ENCODE measurements at places on chromosomes 3 and 15.
A peak's percentile ranks its signal among the peaks of the same experiment; 100 is the strongest.

- DNase-seq: no peak
Measured at GRCh38 chr15:60483042-60483441, 4.1 kb upstream of the ICE2 start.

DNA sequence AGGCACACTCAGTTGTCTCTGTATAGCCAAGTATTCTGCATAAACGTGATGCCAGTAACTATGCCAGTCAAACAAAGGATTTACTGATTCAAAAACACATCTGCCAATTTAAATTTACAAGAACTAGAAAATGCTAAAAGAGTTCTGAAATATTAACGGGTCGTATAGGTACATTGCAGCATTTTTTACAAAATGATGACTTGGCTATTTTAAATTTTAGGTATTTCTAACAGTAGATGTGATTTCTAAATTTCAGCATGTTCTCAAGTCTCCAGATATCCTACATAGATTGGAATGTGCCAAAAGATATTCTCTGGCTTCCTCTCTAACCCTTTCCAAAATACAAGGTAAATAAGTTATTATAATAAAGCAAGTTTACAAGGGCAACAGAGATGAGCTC lies 60.3 kb downstream of the MORC1 start:
- DNase-seq: no peak

DNA sequence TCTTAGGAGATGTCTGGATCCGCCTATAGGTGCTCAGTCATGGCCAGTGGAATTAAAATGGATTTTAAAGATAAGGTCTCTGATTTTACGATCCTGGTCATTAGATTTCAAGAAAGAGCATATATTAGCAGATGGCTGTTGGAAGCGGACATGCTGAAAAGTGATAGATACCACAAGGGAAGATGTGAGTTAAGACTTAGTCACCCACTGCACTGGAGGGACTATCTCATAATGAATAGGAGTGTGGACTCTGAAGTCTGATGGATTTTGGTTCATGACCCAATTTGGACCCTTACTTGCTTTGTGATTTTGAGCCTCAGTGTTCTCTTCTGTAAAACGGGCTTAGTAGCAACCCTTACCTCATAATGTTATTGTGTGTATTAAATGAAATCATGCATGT lies 214.7 kb downstream of the CHST2 start:
- no peak for DNase-seq

- DNase-seq: peak; percentile 25
Measured at GRCh38 chr3:9399746-9400145, 2.3 kb downstream of the SETD5 start.

GRCh38 chr3:139523166-139523565 lies 16.4 kb downstream of the RBP1 start:
- DNase-seq: no peak

DNA sequence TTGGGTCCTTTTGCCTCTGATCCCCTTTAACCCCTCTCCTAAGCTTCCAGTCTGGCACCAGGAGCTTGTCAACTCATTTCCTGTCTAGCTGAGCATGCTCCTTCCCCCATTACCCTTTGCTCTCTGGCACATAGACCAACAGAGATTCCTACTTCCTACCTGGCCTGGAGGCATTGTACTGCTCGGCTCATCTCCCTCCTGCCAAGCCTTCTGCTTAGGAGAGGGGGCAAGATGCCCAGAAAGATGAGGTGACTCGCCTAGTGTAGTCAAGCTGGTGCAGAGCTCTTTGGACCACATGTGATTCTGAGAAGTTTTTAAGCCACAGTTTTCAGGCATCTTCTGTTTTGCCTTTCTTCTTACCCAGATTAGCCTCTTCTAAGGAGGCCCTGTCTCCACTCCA lies 95.4 kb downstream of the ZNF621 start:
- DNase-seq: no peak

DNA sequence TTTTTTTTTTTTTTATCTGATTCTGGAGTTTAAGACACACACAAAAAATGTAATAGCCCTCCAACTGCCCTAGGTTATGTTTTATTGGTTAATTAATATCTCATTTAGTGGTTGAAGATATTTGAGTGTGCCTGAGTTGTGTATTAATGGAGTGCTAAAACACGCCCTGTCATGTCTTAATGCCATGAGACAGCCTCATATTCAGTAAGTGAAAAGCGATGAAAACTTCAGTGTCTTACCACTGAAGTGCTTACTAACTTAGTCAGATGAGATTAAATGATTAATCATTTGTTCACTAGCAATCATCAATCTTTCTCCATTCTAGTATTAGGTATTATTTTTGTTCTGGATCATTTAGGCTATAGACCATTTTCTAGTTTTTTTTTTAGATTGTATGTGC lies 544.7 kb upstream of the ROBO2 start:
- no peak for DNase-seq

GRCh38 chr3:78360849-78361248 lies 1321.0 kb downstream of the ROBO2 start:
- no peak for DNase-seq

DNA sequence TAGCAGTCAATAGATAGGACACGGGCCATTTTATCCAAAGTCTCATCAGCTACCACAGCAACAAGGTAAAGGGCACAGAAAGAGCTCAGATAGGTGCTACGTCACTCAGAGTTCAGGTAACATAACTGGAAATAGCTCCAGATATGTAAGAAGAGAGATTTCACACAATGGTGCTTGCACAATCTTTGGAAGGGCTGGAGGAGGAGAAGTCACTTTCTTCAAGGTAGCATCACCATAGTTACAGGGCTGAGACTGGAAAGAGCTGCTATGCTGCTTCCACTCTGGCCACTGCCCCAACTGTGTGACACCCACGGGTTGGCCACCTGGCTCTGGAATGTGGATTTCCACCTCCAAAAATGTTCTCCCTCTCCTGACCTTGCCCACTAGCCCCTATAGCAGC lies 448.8 kb upstream of the THBS1 start:
- DNase-seq: no peak

DNA sequence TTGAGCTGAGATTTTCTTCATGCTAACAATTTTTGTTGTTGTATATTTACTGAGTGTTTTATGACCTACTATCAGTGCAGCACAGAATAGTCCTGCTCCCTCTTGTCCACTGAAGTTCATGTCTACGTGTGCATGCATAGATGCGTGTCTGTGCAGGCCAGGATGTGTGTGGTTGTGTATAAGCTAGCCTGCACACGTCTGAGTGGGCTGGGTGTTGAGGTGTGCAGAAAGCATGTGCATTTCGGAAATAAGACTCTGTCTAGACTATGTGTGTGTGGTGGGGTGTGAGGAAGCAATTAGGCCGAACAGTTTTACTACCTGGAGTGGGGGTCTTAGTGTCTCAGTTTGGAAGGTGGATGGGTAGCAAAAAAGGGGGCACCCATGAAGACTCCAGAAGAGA lies 39.2 kb downstream of the ATP2B2 start:
- DNase-seq: no peak

- no peak for DNase-seq
Measured at GRCh38 chr3:4613366-4613765, 120.2 kb downstream of the ITPR1 start.

- DNase-seq: no peak
Measured at GRCh38 chr3:69683082-69683806, 56.0 kb upstream of the MITF start.

GRCh38 chr15:57671636-57672035 lies 34.9 kb upstream of the POLR2M start:
- no peak for DNase-seq

DNA sequence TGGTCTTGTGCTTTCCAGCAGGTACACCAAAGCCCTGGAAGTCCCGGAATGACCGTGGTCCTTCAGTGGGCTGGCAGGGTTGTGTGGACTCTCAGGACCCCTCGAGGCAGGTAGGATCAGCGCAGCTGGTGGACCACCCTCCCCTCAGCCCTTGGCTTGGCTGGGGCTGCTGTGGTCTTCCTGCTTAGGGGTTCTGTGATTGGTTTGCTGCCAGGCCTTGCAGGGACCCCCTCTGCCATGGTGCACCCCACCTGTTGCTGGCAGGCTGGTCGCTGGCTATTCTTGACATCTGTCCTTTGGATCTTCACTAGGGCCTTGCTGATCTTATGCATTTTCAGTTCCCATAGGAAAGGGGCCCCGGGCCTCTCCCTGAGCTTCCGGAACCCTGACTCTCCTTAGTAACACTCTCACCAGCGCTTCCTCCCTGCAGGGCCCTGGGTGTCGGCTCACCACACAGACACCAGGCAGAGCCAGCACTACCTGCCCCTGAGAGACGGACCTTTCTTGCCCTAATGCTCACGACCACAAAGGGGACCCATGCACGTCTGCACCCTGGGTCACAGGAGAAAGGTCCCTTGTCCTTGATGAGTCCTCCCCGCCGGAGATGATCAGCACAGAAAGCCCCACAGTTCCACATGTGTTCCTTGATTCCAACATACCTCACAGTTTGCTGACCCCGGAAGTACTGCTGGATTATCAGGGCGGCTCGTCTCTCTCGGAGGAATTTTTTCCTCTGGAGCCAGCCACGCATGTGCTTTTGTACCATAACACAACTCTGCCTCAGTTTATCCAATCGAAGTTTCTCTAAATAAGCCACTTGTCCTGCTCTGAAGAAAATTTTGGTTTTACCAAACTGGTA lies 51.7 kb downstream of the MYO5C start:
- DNase-seq: no peak

- DNase-seq: no peak
Measured at GRCh38 chr3:99967796-99968195, 146.5 kb downstream of the FILIP1L start.

DNA sequence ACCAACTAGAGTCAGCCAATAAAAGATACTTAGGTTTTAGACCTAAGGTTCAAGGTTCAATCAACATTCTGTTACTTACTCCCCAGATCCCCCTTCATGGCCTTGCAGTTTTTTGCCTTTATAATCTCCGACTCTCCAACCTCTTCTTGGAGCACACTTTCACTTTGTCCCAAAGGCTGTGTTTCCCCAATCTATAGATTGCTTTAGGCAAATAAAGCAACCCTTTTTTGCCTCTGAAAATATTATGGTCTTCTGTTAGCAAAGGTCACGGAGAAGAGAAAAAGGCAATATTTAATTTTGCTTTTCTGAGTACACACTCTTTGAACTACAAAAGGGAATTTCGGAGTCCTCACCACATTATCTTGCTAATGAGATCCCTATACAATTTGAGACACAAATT lies 268.1 kb downstream of the PLOD2 start:
- no peak for DNase-seq

DNA sequence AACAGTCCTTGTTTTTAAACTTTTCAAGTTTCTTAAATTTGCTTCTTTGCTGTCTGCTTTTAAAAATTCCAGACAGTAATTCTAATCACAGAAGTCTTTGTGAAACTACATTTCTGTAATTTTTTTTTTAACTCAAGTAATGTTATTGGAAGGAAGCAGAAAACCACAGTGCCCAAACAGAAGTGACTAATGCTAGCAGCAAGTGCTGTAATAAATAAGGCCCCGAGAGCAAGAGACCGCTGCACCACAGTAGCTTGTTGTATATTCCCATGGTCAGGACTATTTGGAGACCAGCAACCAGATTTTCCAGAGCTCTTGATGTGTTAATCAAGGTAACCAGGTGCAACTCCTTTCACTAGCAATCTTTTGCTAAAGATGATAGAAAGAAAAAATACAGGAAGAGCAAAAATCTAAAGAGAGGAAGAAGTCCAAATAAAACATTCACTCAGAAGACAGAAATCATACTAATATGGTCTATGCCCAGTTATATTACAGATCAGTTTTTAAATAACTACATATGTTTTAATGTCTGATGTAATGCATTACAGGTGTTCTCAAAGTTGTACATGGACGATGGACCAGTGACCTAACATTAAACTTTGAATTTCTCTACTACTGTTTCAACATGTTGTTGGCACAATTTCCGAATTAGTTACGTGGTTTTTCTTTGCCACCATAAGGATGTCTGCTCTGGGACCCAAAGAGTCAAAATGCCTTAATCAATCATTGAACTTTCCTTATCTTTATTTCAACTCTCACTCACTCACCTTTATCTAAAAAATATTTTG lies 36.4 kb downstream of the WWTR1 start:
- DNase-seq: no peak

DNA sequence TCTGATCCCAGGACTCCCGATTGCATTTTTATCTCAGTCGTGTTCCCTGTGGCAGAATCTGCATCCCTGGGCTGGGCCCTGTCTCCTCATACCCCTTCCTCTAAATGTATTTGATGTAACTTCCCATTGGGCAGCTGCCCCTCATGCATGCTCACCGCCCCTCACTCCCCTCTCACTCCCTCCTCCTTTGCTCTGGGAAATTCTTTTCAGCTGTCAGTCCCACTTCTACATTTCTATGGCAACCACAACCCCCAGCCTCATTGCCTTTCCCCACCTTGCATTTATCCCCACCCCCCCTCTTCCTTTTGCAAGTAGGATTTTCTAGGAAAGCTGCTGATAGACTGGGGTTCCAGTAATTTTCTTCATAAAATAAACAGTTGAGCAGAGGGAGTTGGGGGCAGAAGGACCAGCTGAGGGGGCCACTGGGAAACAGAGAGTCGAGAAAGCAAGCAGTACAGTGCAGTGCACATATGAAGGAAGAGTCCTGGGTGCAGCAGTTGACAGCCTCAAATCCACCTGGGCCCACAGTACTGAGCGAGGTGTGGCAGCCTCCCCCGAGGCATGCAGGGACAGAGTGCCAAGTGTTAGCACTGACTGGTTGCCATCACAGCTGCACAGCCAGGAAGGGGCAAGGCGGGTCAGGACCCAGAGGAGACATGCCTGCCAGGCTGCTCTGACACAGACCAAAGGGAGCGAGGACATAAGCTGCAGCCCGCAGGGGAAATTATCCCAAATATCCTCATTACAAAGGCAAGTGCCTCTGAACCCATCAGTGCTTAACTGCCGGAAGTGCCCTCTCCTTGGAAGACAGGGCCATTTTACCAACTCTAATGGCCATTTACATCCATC lies 476.3 kb downstream of the EPHB1 start:
- no peak for DNase-seq

DNA sequence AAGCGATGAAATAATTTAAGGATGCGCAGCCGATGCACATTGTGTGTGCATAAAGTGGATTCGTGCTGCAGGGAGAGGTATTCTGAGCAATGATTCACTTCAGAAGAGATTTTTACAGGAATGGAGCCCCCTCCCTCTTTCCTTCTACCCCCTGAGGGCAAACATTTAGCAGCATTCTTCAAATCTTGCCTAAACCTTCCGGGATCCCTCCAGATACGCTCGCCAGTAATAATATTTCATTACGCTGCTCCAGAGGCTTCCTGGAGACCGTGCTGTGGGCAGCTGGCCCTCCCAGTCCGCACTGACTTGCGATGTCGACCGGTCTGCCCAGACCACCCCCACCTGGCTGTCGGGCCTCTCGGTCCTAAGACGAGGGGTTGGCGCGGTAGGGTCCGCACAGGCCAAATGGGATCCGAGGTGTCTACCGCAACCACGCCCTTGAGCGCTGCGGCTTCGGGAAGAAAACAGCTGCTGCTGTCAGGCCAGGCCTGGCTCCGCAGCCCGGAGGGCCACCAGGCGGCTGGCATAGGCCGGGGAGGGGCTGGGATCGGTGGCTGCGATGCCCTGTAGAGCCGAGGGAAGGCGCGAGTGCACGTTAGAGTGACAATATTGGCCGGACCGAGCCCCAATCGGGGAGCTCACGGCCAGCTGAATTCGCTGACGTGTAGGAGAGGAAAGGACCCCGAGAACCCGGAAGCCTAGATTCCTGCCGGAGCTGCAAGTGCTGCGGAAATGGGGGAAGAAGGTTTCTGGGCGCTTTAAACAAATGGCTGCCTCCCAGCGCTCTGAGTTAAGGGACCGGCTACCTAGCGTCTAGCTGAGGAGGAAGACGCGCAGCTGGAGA lies 14.3 kb downstream of the ZIC4 start:
- no peak for DNase-seq

- DNase-seq: no peak
Measured at GRCh38 chr3:32945136-32945535, 6.3 kb upstream of the CCR4 start.
